ENCODE measurements at places on chromosomes 6 and 20.

GRCh38 chr20:9241232-9241692, 172.4 kb downstream of the PLCB4 start:
- DNase-seq: no peak

- no peak for DNase-seq
Measured at GRCh38 chr20:40806929-40807820, 118.1 kb upstream of the MAFB start.

GRCh38 chr6:133623065-133623464, 265.8 kb upstream of the TCF21 start:
- no peak for DNase-seq

DNA sequence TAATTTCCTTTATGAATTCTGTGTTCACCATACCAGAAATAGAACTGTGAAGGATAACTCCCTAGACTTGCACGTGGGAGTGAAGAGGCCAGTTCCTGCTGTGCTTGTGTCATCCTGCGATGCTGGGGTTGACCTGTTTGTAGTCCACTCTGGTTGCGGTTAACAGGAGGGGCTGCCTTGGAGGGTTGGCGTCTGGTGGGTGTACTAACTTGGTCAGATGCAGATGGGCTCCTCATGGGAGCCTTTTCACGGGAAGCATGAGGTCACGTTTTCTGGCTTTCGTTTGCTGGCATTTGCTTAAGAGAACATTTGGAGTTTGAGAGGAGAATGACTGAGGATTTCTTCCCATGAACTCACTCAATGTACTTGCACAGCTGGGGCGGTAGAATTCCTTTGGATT, 41.2 kb downstream of the IGF2R start:
- DNase-seq: no peak

DNA sequence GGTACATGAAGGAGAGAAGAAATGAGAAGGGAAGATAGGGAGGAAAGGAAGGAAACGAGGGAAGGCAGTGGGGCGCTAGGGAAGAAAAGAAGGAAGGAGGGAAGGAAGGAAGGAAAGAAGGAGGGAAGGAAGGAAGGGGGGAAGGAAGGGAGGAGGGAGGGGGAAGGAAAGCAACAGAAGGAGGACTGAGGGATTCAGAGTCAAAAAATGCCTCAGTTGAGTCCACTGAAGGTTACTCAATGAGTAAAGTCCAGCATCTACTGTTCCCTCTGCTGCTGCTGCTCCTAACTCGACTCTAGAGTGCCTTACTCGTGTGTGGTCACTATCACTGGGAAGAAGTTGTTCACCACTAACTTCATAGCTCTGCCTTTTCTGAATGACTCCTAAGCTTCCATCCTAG, 33.8 kb downstream of the PHACTR1 start:
- DNase-seq: no peak

GRCh38 chr6:137637121-137637520, 142.9 kb upstream of the OLIG3 start:
- no peak for DNase-seq

- no peak for DNase-seq
Measured at GRCh38 chr20:44629542-44629941, 22.0 kb downstream of the ADA start.

GRCh38 chr6:56729719-56730118, 87.0 kb upstream of the DST start:
- no peak for DNase-seq

GRCh38 chr6:161596807-161597520, 323.1 kb upstream of the AGPAT4 start:
- no peak for DNase-seq

DNA sequence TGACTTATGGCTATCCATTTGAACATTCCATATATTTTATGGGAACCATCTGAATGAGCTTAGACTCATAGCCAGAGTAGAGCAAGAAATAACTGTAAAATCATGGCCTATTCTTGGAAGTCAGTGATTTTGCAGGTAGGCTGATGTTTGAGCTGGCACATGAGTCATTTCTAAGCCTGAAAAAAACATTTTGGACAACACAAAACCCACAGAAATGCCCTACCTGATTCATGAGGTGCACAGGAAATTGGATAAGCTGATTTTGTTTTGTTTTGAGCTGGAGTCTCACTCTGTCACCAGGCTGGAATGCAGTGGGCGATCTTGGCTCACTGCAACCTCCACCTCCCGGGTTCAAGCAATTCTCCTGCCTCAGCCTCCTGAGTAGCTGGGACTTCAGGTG, 443.0 kb downstream of the PKHD1 start:
- DNase-seq: no peak

GRCh38 chr6:48553467-48554189, 442.6 kb upstream of the PTCHD4 start:
- DNase-seq: no peak

- no peak for DNase-seq
Measured at GRCh38 chr6:81138236-81138635, 614.2 kb downstream of the TENT5A start.

- no peak for DNase-seq
Measured at GRCh38 chr20:57223648-57224489, 42.6 kb downstream of the BMP7 start.

DNA sequence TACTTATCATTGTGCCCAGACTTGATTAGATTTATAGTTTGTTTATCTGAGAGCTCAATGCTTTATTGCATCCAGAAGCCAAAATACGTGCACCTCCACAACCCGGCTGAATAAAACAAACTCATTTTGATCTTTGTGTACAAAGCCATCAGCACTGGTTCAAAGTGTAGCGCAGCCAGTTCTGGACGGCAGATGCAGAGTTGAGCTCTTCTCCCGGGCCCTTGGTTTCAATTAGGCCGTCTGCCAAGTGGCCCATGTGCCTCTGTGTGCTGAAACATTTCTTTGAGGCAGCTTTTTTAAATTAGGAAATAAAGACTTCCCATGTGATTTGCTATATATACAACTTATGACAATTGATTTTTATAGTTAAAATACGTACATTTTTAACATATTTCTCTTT, 96.2 kb upstream of the RSPO3 start:
- DNase-seq: no peak

- DNase-seq: no peak
Measured at GRCh38 chr6:166307082-166308032, 835 bp downstream of the PRR18 start.

GRCh38 chr6:42783876-42784642, 2.2 kb downstream of the BICRAL start:
- no peak for DNase-seq

DNA sequence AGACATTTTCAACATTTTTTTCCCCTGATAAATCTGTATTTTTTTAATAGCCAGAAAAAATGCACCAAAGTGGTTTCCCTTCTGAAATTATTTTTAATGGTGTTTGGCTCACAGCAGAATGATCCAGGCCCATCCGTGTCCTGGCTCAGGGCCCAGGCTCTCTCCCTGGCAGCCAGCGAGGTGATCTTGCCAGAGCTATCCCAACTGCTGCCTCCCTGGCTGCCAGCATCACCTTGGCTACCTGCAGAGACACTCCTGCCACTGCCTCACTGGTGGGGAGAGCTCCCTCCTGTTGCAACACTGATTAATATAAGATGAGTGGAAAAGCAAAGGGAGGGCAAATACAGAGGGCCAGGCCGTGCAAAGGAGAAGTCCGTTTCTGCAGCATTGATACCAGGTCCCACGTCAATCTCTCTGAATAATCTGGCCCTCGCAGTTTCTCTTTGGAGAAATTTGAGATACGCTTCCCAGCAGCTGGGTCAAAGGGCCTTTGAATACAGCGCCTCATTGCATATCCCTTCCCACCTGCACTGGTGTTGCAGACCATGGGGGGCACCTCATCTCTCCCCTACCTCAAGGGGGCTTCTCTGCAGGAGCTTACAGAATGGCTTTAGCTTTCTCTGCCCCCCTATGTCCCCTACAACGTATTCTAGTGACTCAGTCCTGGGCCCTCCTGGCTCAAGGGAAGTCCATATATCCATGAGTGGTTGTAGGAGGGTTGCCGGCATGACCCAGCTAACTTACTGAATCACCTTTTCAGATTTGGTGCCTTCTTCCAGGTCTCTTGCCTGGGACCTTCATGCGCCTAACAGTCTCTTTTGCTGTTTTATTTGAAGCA, 12.8 kb upstream of the DSTN start:
- DNase-seq: no peak

GRCh38 chr6:40163924-40164323, 229.7 kb upstream of the MOCS1 start:
- DNase-seq: no peak

GRCh38 chr6:88179692-88180091, 13.5 kb upstream of the CNR1 start:
- no peak for DNase-seq

GRCh38 chr6:36577301-36577700, 16.9 kb upstream of the SRSF3 start:
- no peak for DNase-seq

- no peak for DNase-seq
Measured at GRCh38 chr20:33650111-33650752, 11.9 kb upstream of the C20orf144 start.

- DNase-seq: no peak
Measured at GRCh38 chr6:56804996-56805395, 149.9 kb upstream of the BEND6 start.

DNA sequence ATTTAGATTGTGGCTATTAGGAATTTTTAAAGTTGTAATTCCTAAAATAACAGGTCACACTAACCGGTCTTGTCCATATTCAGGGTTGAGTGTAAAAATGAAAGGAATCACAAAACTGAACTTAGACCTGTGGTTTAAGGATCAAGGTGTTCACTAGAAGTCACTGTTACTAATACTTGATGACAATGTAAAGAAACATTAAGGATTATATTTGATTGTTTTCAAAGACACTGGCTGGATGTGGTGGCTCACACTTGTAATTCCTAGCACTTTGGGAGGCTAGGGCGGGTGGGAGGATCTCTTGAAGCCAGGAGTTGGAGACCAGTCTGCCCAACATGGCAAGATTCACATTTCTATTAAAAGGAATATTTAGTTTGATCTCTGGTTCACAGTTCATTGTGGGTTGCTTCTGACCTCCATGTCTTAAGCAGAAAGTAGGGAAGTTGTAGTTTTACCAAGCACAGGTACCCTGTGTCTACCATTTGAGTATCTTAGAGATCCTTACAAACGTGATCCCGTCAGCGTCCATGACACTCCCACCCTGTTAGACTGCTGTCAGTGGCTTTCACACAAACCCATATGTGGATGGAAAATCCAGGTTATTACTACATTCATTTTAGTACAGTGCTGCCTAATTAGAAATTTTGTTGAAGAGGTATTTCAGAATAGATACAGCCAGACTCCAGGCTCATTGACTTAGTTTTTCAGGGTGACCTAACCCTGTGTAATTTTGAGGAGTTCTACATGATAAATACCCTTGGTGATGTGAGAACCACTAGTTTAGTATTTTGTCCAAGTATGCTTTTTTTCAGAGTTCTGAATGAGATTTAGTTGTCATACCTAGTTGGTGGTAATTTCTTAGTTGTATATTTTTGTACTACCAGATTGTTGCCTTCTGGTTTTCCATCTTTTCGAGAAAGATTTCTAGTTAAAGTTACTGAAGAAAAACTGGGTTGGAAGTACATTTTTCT, 10.2 kb downstream of the SRSF3 start:
- no peak for DNase-seq

GRCh38 chr6:111718326-111718725, 112.6 kb upstream of the TRAF3IP2 start:
- no peak for DNase-seq

DNA sequence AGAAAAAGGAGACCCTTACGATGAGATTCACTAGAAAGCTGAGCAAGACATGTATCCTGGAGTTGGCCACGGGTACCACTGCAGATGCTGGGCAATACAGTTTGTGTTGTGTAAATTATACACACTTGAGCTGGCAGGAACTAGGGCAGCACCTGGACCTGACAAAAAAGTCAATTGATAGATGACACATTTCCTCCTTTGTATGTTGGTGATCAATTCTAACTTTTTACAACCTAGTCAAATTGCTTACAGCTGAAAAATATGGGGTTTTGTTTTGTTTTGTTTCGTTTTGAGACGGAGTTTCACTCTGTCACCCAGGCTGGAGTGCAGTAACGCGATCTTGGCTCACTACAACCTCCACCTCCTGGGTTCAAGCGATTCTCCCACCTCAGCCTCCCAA, 108.9 kb downstream of the UST start:
- no peak for DNase-seq

DNA sequence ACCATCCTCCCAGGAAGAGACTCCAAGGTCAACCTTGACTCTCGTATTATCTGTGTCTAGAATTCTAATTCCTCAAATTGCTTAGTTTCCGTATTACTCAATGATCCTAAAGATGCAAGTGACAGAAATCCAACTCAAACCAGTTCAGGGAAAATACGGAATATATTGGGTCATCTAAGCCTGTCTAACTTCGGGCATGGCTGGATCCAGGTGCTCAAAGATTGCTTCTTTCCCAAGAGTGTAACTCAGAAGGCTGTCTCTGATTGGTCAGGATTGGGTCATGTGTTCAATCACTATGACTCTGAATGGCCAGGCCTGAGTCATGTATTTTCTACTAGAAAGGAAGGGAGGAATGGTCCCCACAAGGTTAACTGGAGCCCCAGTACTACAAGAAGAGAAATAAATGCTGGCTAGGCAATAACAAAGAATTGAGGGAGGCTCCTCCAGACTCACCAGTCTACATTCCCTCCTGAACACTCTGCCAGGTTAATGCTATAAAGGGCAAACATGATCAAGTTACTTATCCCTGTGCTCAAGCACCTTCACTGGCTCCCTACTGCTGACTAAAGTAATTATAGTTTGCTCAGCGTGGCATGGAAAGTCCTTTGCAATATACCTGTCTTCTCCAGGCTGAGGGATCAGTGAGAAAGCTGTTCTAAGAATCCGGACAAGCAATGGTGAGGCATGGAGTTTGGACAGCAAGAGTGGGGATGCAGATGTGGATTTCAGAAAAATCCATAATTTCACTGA, 15.4 kb upstream of the PREX1 start:
- DNase-seq: no peak

DNA sequence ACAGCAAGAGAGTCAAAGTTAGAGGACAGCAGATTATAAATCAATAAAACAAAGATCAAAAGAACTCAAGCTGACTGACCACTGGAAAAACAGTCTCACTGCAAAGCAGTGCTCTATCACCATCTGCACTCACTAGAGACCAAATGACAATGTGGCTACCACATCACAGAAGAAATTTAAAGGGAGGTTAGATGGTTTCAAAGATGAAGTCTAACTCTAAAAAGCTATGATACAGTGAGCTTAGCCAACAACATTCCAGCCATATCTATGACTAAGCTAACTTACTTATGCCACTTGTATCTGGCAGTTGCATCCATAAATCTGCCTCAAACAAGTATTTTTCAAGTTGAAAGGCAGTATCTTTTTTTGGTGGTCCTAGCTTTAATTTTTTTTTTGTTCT, 68.6 kb downstream of the ARHGAP18 start:
- no peak for DNase-seq
